ENCODE measurements at places on chromosomes 7 and 10.

DNA sequence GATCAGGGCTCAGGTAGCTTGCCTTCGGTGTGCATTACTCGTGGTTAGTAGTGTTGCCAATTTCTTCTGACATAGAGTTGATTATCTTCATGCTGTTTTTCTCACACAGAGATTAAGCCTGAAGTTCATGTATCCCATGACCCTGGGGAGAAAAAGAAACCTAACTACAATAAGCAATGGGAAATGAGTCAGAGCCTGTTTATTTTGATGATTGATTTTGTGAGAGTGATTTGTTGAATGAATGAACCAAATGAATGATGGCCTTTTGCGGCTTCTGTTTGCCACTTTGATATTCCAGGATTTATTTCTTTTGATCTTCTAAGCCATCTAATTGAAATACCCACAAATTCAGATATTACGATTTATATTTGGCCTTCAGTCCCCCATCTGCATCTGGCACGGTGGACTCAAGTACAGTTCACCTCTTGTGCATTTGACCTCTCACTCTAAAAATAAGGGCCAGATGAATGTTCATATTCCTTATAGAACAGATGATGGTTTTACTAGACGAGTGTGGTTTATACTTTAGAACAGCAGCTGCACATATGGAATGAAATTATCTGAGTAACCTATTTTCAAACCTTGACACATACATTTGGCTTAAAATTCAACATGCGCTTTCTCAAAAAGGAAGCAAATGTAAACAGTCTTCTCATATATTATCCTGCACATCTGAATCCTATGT, 110.7 kb downstream of the PLCE1 start:
- DNase-seq = no peak

DNA sequence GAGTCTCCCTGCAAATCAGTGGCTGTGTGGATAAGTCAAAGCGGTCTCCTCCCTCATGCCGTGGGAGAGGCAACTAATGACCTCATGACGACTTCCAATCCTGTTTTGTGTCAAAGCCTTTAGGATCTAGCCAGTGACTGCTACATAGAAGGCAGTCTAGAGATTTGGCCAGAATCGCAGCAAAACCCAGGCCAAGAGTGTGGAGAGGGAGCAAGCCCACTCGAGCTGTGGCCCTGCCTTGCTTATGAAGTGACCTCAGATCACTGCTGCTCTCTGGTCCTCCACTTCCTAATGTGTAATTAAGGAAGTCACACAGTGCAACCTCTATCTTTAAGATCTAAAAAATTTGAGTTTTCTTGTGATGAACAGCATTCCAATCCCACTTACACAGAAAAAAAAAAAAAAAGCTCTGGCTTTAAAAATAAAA, 296.7 kb upstream of the KLF6 start:
- DNase-seq = no peak

- no peak for DNase-seq
These were observed 698.6 kb upstream of the NRP1 start for GRCh38 chr10:34033078-34033477.

- DNase-seq = no peak
These were observed 1.4 kb downstream of the TCERG1L start for GRCh38 chr10:131310142-131310541.

DNA sequence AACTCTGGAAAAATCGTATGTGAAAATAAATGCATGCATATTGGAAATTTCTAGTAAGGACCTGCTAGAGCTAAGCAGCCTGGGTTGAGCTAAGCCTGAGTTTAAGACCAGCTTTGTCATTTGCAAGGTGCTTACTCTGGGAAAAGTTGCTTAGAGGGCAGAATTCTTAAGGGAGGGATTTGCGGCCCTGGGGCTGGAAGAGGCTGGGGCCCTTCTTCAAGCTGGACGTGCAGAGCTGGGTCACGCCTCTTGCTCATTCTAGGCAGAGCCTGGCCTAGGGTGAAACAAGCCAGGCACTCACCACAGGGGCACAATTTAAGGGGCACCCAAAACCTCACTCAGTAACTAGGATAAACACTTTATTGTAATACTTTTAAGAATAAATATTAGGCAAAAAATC, 137.2 kb downstream of the ARHGAP22 start:
- no peak for DNase-seq

DNA sequence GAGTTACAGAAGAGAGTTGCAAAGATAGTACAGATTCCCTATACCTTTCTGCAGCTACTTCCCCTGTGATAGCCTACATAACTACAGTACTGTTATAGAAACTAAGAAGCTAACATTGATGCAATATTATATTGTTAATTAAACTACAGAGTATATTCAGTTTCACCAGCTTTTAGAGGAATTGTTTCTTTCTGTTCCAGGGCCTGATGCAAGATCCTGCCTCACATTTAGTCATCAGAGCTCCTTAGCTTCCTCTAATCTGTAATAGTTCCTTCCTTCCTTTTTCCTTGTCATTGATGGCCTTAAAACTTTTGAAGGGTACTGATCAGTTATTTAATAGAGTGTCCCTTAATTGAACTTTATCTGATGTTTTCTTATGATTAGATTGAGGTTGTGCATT, 56.8 kb downstream of the SDHAF3 start:
- DNase-seq = no peak

DNA sequence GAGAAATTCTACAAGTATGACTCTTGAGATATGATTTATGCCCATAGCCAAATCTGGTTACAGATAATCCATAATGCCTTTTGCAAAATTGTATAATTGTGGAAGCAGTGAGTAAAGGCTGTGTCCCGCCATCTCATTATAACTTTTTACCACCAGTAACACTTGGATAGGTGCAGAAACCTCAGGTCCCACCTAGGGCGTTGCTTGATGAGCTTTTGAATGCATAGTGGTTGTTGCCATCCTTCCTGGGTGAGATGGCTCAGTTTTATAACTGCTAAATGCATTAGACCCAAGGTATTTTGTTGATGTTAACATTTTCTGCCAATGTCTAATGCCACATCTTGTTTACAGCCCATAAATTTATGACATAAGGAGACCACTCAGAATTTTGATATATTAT, 42.9 kb downstream of the CFAP58 start:
- DNase-seq = no peak

- DNase-seq = no peak
These were observed 73.6 kb downstream of the EPC1 start for GRCh38 chr10:32273336-32273735.

GRCh38 chr10:536371-536925, 153.0 kb downstream of the DIP2C start:
- DNase-seq = no peak

DNA sequence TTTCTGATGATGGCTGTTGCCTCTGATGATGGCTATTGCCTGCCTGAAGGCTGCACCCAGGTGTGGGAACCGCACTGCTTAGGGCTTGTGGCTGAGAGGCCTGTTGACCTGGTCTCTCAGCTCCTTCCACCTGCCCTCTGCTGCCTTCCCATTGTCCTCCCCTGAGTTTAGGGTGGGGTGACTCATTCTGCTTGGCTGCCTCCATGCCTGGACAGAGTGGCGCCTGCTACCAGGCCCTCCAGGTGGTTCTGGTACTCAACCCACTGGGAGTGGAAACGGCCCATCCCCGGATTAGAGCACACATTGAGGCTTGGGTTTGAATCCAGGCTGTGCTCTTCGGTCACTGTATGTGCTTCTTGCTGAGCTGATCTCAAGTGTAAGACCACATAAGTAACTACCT, 120.6 kb downstream of the SEM1 start:
- DNase-seq = no peak

GRCh38 chr10:126732308-126732707, 61.8 kb upstream of the C10orf90 start:
- no peak for DNase-seq

- no peak for DNase-seq
These were observed 11.9 kb downstream of the ANTXRL start for GRCh38 chr10:46298477-46299285.

DNA sequence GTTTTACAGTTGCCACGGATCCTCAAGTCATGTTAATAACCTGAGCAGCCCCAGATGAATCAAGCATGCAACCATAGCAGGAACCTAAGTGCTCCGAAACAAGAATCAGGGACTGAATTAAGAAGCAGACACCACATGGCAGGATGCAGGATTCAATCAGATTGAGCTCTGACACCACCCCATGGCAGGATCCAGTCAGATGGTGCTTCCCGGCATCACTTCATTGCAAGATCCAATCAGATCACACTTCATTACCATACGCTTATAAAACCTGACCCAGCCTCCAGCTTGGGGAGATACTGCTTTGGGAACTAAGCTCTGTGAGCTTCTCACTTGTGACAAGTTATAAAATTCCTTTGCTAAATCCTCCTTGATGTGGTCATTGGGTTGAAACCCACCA, 55.3 kb downstream of the ABCB4 start:
- DNase-seq = no peak

GRCh38 chr10:110508806-110509544, 11.3 kb downstream of the DUSP5 start:
- DNase-seq = no peak

GRCh38 chr10:70379581-70380176, 2.7 kb downstream of the LRRC20 start:
- no peak for DNase-seq

GRCh38 chr10:17472481-17473227, 18.3 kb upstream of the ST8SIA6 start:
- no peak for DNase-seq

- no peak for DNase-seq
These were observed 69.6 kb downstream of the SDHAF3 start for GRCh38 chr7:97187067-97187466.

GRCh38 chr10:52268790-52269189, 45.3 kb upstream of the DKK1 start:
- DNase-seq = no peak

- no peak for DNase-seq
These were observed 11.5 kb downstream of the CLRN3 start for GRCh38 chr10:127881262-127881661.

DNA sequence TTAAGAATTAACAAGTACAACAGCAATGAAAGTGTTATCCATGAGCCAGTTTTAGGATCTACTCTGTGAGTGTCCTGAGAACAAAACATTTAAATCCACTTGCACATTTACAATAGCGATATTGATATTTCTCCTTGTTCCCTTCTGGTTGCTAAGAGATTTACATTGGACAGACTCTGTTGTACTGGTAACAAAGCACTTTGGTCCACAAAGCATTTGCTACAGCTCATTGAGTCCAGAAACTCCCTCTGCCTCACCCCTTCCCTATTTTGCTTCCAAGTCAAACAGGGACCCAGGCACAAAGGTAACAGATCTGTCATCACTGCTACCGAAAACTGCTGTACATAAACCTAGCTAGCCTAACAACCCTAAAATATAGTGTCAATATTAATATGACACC, 2.1 kb downstream of the ANK3 start:
- DNase-seq = no peak

DNA sequence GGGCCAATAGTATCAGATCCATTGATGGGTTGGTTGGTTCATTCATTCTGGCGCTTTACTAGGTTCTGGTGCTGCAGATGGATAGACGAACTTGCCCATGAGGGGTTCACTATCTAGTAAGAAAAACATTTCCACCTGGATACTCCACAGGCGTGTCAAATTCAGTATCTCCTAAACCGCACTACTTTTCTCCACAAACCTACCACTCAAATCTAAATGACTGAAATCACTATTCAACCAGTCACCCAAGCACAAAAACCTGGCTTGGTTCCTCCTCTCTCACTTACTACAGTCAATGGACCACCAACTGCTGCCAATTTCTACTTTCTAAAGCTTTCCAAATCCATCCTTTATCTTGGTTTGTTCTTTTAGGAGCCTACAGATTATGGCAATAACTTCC, 572 bp downstream of the AGK start:
- DNase-seq = no peak

DNA sequence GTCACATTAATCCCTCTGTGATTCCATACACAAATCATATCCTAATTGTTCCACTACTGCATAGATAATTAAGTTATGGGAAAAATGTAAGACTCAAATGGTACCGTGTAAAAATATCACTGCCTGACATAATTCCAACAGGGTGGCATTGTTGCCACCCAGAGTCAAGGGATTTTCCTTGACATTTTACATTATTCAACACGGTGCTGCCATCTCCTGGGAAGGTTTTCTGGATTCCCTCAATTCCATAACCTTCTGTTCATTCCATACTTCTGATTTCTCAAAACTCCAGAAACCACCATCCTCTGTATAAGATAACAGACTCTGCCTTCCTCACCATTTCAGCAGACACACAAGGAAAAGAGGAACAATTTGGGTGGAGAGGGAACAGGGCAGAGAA, 495.9 kb downstream of the XPNPEP1 start:
- no peak for DNase-seq

- DNase-seq = no peak
These were observed 274.0 kb downstream of the ELFN1 start for GRCh38 chr7:1943933-1944618.

DNA sequence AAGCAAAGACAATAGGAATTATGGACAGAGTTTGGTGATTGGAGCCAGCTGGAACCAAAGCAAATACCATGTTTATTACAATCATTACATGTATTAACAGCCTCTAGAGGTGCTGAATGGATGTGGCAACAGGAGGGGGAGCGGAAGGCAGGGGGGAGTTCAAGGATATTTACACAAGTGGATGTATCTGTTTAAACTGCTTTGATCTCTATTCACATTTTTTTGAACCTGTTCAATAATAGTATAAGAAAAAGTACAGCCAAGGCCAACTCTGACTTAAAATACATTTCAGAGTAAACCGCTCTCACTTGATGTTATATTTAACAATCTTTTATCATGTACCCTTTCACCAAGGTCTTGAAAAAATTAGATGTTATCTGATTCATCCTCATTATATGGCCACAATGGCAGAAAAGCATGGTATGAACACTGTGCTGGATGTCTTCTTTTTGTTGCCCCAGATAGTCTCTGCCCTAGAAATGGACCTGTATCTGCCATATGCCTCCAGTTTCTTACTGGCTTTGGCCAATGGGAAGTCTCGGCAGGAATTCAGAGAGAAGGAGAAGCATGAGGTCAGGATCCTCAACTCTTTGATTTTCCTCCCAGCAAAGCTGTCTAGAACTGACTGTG, 88.2 kb upstream of the FAM133B start:
- no peak for DNase-seq

DNA sequence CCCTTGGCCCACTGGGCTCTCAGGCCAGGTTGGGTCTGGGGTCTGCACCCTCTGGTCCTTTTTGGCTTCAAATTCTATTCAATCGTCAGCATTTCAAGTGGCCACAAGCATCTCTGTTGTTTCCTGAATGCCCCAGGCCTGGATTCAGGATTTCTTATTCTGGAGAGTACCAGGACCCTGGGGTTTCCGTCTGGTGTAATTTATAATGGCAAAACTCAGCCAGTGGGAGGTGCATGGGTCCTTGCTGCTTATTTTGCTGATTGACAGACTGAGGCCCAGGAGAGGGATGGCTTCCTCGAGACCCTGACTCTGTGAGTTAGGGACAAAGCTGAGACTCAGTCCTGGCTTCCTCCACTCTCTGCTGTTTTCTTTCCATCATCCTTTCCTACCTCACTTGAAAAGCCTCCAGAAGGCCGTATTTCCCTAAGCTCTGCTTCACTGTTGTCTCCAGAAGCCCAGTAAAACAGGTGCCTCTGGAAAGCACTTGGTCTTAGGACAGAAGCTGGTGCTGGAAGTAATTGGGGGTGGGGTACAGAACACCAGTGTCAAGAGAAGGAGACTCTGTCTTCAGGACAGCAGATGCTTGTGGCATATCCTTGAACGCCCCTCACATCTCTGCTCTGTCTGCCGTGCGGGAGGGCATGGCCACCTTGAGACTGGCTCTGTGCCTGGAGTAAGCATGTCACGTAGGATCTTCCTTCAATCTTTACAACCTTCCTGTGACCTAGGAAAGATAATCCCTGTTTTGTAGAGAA, 39.4 kb upstream of the SH2D4B start:
- no peak for DNase-seq

- no peak for DNase-seq
These were observed at the start of gene AMPH for GRCh38 chr7:38630720-38631673. Gene AMPH, minus strand, starts transcription at chr7:38631373. Its CDS starts 22 bp downstream, at chr7:38631351.
